ENCODE measurements at places on chromosomes 2 and 18. TPM values are rescaled to one million over a fixed set of nuclear protein-coding genes. Genes with fewer than 3 reads are reported as not detected.

COLEC11 gene
- total RNA-seq = 0.07 TPM

ZNF521 gene
- total RNA-seq = 1.6 TPM

G6PC2 gene
- not detected for total RNA-seq

ASB18 gene
- not detected for total RNA-seq

All from H7 (cell line).